ENCODE measurements at places on chromosomes 11 and 22. TPM values are rescaled to one million over a fixed set of nuclear protein-coding genes. Genes with fewer than 3 reads are reported as not detected.

DNA sequence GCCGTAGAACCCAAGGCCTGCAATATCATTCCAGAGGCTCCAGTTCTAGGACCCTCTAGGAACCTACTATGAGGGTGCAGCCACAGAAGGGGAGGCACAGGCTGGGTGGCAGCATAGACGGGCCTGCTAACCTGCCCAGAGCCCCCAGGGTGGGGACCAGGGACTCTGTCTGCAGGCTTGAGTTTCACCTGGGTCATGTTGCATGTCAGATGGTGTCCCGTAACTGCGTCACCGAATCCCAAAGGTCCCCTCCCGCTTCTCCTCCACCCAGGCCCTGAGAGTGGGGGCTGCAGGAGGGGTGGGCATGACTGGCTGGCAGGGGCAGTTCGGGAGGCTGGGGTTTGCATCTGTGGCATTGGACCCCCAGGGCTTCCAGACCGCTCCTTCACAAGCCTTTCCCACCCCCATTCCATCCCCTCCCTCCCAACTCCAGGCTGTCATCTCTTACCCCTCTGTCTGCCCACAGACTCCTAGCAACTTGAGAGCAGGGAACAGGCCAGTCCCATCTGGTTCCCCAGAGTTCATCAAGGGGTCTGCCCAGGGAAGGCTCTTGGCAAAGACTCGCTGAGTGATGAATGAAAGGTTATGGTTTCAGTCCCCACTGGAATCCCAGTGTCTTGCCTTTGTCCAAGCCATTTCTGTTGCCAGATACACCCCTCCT, 16.3 kb downstream of the MYO7A start:
- no peak for DNase-seq

DNA sequence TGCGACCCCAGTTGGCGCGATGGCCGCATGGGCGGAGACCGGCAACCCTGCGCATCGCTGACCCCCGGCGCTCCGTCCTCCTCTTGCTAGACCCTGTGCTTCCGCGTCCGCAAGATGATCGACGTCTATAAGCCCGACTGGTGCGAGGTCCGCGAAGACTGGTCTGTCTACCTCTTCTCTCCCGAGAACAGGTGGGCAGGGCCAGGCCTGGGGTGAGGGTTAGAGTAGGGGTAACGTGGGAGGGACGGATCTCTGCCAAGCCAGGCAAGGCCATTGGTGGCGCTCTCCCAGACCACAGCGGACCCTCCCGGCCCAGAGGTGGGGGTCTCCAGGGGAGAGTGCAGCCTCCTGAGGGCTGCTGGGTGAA, 92.1 kb downstream of the CACNA1I start:
- DNase-seq = no peak

- no peak for DNase-seq
These were observed 13.4 kb upstream of the DAGLA start for GRCh38 chr11:61666684-61667297.

DNA sequence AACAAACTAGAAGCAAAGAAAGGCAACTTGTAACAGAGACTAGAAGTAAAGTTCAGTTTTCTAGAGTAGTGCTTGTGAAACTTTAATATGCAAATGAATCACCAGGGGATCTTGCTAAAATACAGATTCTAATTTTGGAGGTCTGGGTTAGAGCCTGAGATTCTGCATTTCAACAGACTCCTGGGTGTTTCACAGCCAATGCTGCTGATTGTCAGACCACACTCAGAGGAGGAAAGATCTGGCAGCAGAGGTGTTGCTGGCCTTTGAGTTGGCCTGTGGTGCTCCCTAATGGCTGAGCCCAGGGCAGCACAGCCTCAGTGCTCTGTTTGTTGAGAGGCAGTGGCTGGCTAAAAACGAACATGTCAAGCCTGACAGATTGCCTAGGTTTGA, 5.4 kb downstream of the CRY2 start:
- no peak for DNase-seq

GRCh38 chr11:123362941-123363340, 67.1 kb upstream of the GRAMD1B start:
- no peak for DNase-seq

DNA sequence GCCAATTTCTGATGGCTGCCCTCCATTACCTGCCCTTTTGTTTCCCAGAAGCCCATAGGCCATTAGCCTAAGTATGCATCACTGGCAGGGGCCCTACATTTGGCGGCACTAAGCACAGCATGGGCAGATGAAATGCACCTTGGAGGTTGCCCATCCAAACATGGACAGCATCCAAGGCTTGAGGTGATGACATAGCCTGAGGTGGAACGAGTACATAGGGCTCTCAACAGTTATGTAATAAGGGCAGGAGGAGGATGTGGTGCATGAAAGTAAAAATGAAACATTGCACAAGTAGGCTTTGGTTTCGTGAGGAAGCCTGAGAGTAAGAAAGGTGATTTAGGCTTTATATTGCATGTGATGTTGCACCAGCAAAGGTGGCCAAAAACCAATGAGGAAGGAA, 148.1 kb downstream of the FAM76B start:
- no peak for DNase-seq

DNA sequence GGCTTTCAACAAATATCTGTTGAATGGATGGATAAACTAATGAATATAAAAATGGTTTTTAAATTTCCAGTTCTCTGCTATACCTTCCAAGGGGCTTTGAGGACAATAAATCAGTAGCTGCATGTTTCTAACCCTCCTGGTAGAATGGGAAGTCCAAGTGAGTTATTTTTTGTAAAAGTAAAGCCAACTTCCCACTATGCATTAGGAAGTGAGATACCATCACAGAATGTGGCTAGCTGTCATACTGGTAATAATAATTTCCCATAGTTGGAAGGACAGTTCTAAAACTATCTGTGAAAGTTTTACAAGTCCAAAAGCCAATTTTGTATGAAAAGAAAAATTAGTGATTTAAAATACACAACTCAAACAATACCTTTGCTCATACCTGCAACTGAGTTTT, 50.0 kb downstream of the TMEM123 start:
- DNase-seq = no peak

The MRGPRX4 gene
- not detected for total RNA-seq

The DBX1 gene
- total RNA-seq = not detected
